Stimulated activated CD4-positive, alpha-beta T cell treated with anti-CD3 and anti-CD28 coated beads, Interleukin-2, amount 100 ng/mL, for 24 hours (primary cell): ENCODE measurements at places on chromosomes 3 and 15.
A peak's percentile ranks its signal among the peaks of the same experiment; 100 is the strongest.

GRCh38 chr3:10511809-10512494 lies 6.6 kb upstream of the ATP2B2 start:
- DNase-seq, result no peak

DNA sequence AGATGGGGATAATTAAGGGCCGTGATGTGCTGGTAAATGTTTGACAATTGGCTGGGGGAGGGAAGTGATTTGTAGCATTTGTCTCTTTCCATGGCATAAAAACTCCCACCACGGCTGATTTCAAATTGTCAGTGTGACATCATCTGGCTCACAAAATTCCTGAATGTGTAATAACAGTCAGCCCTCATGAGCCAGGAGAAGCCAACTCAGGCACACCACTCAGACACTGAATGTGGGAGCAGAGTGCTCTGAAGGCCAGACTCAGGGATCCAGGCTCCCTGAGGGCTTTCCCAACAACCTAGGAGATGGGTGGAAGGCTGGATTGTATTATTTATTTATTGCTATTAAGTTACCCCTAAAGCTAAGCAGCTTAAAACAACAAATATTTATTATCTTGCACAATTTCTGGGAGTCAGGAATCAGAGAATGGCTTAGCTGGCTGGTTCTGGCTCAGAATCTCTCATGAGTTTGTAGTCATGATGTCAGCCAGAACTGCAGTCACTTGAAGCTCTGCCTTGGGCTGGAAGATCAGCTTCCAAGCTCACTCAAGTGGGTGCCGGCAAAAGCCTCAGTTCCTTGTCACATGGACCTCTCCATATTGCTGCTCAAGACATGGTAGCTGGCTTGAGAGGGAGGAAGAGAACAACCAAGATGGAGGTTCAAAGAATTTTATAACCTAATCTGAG lies 6.5 kb upstream of the CPEB1 start:
- DNase-seq, result no peak

GRCh38 chr3:107443461-107443860 lies 66.2 kb downstream of the CCDC54 start:
- DNase-seq, result no peak

DNA sequence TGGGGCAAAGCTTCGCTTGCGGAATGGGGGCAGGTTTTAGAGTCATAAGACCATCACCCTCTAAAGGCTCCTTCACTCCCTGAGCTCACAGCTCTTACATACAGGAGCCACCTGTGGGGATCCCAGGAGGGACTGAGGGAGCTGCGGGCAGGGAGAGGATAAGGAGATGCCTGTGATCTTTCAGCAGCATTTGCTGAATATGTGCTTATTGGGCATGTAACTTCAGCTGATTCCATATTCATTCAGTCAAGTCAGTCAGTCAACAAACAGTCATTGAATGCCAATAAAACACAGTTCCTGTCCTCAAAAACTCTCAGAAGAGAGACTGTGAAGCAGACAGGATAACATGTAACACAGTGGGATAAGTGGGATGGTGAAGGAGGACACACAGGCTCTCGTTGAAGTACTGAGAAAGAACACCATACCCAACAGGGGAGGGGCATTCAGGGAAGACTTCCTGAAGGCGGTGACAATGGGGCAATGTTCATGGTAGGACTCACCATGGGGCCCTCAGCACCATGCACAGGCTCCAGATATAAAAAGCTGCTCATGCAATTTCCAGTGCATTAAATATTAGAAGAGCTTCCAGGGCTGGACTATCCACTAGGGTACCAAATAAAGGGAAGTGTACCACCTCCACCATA lies 240.9 kb downstream of the UACA start:
- no peak for DNase-seq

DNA sequence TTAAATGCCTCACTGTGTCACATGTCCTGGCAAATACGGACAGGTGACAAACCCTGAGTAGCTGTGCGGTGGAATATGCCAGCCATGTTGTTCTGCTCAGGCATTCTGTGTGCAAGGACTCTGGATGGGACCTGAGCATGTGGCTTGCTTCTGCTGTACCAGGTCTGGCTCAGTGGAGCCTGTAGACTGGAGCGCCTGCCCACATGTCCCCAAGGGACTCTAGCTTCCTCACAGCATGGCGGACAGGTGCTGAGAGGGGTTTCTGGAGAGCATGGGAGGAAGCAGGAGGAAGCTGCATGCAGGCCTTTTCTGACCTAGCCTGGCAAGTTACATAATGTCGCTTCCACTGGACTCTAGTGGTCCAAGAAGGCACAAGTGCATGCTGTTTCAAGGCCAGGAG lies 96.3 kb downstream of the PLXNA1 start:
- no peak for DNase-seq

- no peak for DNase-seq
Observed at GRCh38 chr3:23944007-23944783, 891 bp upstream of the NR1D2 start.

- DNase-seq, result no peak
Observed at GRCh38 chr15:62363913-62364312, 198.8 kb upstream of the C2CD4B start.

DNA sequence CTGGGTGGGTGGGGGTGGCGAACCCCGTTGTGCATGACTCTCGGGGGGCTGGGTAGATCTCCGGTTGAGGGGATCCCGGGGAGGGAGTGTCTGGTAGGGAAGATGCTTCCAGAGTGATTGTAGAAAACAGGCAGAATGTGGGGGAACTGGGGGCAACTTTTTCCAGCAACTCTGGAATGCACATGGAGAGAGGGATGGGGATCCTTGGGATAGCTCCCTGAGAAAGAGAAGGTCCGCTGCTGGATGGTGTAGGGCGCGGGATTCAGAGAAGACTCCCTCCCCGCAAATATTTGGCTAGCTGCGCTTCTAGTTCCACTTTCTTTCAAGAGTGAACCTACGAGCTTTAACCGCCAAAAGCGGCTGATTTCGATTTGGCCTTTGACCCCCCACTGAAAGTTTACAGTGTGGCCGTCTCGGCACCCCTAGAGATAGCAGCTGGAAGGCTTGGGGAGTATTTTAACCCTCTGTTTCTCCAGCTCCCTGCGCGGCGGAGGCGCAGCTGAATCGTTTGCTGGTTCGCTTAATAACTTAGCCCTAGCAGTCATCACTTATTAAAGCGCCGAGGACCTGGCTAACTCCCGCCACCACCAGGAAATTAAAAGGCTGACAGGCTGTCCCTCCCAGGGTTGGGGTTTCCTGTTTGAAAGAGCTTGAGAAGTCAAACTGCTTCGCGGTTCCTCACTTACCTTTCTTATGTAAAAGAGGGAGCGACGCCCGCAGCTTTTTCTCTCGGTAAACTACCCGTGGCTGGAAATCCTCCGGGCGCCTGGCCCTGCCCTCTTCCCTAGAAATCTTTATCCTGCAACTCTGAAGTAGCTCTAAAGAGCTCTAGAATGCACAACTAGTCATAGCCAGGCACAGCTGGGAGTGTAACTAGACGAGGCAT lies 1.2 kb downstream of the PHLDB2 start:
- DNase-seq, result peak; percentile 42

DNA sequence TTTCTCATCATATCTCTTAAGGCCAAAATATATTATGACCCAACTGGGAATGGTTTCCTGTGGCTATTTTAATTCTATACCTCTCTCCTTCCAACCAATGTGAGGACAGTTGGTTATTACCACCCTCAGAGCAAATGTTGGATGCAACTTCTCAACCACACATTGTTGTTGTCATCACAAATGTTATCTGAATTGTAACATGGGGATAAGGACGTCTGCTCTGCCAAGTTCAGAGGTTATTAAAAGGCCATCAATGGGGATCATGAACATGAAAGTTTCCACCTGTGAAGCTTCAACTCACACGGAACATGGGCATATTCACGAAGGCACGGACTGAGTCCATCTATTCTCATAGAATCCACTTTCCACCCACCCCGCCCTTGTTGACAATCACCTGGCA lies 46.8 kb downstream of the MB21D2 start:
- no peak for DNase-seq

GRCh38 chr3:25056-25455 lies 171.5 kb upstream of the CHL1 start:
- no peak for DNase-seq

DNA sequence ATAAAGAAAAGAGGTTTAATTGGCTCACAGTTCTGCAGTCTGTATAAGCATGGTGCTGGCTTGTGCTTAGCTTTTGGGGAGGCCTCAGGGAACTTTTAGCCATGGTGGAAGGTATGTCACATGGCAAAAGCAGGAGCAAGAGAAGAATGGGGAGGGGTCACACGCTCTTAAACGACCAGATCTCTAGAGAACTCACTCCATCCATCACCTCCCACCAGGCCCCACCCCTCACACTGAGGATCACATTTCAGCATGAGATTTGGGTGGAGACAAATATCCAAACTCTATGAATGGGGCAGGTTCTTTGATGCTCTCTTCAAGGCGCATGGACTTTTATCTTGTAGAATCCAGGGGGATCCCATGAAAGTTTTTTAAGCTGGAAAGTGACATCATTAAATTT lies 75.7 kb downstream of the ITPR1 start:
- DNase-seq, result no peak

DNA sequence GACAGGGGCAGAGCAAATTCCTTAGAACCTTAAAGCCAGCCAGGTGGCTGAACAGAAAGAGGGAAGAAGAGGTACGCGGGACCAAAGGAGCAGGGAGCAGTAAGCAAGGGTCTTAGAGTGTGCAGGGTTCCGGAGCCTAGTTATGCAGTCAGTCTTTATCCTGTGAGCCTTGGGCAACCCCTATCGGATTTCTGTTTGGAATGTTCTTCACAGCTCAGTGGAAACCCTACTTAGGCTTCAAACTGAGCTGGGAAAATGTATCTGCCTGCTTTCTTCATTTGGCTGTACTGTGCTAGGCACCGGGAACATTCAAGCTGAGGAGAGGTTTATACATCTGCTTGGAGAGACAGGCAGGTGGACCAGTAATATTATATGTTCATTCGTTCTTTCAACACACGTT lies 37.1 kb downstream of the PSMD6 start:
- DNase-seq, result no peak

GRCh38 chr3:59867185-59868002 lies 817.6 kb upstream of the CFAP20DC start:
- DNase-seq, result no peak

GRCh38 chr3:134832585-134832984 lies 37.5 kb downstream of the EPHB1 start:
- DNase-seq, result no peak

DNA sequence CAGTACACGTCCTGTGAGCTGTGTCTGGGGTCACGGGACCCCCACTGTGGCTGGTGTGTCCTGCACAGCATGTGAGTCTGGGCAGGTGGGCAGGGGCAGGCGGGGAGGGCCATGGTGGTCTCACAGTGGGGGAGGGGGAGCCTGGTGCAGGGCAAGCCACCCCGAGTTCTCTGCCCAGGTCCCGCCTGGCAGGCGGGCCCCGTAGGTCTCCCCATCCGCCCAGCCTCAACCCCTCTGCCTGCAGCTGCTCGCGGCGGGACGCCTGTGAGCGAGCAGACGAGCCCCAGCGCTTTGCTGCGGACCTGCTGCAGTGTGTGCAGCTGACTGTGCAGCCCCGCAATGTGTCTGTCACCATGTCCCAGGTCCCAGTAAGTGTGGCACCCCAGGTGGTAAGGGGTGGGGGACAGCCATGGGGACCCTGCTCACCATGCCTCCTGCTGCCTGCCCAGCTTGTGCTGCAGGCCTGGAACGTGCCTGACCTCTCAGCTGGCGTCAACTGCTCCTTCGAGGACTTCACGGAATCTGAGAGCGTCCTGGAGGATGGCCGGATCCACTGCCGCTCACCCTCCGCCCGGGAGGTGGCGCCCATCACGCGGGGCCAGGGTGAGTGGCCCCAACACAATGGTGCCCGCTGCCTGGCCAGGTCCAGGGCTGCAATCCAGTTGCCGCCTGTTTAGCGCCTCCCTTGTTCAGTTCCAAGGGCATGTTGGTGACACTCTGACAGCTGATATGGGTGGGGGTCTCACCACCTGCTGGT lies 21.9 kb downstream of the PLXNA1 start:
- no peak for DNase-seq

DNA sequence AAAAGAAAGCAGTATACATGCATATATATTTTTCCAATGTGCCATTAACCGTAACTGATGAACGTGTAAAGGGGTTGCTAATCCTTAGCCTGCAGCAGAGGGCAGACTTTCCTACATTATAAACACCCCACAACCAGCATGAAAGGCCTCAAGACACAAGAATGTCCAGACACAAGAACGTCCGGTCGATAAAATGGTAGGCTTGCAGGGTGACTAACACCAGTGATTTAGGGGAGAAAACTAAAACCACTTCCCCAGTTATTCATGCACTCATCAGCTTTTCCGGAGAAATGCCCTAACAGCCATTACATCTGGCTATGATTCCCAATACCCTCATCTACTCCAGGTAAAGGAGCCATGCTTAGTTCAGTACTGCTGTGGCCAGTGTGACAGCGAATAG lies 57.4 kb downstream of the LRTM1 start:
- DNase-seq, result no peak

DNA sequence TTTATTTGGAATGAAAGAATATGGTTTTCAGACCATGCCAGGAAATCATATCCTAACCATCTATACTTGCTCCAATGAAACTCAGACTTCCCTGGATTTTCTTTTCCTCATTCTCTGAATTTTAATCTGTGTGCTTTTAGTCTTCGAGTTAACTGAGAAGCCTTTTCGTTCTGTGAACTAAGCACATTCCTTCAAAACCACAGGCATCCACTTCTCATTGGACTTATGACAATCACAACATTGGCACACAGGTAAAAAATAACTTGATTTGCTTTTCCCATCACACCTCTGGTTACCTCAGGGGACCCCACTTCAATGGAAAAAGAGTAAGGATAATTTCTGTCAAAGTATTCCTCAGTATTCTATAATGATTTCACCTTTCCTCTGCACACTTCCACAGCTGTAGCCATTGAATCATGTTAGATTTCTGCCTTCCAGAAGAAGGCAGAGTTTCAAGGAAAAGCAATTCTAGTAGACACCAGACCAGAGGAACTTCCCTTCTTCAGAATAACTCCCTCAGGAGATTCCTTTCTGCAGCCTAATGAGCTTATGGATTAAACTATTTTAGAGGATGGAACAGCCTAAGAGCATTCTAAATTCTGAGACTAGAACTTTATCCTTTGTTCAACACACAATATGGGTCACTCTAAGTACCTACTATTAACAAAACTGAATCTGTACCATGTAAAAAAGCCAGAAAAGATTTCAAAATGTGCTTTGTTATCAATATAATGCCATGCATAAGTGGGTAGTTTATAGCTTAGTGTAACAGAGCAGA lies 15.9 kb downstream of the COMMD2 start:
- no peak for DNase-seq

DNA sequence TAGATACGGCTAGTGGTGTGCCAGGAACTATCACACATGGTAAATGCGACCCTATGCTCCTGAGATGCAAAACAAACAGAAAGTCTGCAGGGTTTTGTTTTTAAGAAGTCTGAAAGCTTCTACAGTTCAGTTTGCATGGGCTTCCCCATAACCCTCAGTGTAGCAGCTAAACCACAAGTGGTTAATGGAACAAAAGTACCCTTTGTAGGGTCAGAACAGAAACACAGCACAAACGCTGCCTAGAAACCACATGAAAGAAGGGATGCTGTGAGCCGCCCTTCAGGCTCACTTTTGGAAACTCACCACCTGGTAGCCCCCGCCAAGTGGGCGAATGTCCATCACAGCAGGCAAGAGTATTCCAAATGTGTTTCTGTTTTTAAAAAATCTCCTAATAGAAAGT lies 46.2 kb downstream of the CTDSPL start:
- DNase-seq, result no peak
